ENCODE measurements at places on chromosomes 1 and 21.

DNA sequence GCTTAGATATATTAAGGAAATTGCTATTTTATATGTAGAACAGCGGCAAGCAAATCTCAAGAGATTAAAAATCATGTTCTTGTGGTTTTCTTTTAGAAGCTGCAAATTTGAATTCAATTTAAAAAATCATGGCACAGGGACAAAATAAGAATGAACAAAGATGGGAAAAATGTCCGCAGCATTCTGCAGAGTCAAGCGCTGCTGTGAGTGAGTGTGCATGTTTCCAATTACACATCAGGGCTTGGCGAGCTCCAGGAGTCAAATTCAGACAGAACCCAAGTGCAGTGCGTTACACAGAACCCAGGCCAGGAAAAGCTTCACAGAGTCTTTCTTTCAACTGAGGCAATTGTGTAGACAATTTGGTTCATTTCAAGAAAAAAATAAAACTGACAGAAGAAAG lies 33.3 kb upstream of the ERG start:
- DNase-seq, result no peak

DNA sequence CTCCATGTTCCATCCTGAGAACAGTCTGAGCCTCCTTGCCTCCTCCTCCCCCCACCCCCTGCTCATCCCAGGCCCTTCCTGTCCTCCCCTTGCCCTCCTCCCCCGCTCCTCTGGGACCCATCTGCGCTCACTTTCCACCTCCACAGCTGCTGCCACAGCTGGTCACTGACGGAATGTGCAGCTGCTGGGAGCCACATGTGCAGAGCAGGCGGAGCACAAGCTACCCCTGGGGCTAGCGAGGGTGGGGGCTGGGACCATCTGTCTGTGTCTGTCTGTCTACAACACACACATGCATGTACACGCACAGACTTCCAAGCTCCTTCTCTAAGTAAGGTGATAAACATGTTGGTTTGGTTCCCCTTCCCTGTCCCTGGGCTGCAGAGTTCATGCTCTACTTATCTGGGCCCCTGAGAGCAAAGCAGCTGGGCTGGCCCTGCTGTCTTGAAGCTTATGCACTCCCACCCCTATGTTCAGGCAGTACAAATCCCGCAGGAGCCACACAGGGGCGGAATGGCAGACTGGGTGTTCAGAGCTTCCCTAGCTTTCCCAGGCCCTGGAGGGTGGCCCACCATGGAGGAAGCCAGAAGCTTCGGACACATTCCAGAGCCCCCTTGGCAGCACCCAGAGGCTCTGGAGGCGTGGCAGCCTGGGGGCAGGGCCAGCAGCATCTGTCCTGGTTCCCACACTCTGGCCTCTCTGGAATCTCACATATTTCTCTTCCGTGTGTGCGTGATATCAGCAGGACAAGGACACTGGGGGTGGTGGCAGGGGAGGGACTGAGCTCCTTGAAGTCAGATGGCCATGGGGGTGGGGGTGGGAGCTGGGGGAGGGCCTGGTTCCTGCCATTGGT lies 7.0 kb upstream of the HEYL start:
- no peak for DNase-seq

GRCh38 chr1:78471890-78472620 lies 18.7 kb upstream of the PTGFR start:
- no peak for DNase-seq

- DNase-seq, result no peak
These were observed 36.7 kb downstream of the PCBP3 start for GRCh38 chr21:45680215-45680614.

DNA sequence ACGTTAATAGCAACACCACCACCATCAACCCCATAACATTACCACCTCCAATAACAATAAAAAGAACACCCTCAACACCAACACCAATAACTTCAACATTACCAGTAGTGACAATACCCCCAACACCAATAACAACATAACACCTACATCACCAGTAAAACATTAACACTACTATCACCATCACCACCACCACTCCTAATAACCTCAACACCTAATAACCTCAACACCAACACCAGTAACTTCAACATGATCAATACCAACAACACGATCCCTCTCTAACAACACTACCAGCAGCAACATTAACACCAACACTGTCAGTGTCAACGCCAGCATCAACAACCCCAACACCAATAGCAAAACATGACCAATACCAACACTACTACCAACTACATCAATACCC lies 57.2 kb downstream of the TAS1R2 start:
- DNase-seq, result no peak

DNA sequence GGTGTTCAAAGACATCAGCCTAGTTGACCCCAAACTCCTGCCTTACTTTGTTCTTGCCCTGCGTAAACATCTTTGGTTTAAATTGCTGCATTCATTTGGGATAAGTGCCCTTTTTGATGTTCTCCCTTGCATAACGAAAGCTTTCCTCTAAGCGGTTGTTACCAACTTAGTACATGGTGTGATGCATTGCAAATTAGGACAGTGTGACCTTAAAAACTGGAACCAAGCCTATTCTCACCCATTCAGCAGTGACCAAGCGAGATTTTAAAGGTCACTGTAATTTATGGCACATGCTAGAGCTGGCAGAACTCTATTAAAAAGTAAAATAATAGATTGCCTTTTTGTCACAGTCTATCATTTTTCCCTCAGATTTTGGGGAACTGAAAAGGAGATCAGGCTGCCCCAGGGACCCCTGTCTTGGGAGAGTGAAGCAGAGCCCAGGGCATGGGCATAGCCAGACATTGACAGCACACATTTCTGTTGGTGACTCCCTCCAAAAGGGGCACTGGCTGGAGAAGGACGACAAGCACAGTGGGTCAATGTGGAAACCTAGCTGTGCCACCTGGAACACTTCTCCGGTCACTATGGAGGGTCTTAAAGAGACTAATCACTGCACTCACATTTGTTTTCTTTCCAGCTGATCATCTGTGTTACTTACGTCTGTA lies 63.9 kb downstream of the KCNK1 start:
- DNase-seq, result no peak

- no peak for DNase-seq
These were observed 8.6 kb downstream of the ACOT7 start for GRCh38 chr1:6384962-6385361.

- DNase-seq, result peak; percentile 1
These were observed at the start of gene FMN2 for GRCh38 chr1:240091614-240092300. Gene FMN2 (plus strand): TSS chr1:240091883. CDS start chr1:240092110, 227 bp downstream.

DNA sequence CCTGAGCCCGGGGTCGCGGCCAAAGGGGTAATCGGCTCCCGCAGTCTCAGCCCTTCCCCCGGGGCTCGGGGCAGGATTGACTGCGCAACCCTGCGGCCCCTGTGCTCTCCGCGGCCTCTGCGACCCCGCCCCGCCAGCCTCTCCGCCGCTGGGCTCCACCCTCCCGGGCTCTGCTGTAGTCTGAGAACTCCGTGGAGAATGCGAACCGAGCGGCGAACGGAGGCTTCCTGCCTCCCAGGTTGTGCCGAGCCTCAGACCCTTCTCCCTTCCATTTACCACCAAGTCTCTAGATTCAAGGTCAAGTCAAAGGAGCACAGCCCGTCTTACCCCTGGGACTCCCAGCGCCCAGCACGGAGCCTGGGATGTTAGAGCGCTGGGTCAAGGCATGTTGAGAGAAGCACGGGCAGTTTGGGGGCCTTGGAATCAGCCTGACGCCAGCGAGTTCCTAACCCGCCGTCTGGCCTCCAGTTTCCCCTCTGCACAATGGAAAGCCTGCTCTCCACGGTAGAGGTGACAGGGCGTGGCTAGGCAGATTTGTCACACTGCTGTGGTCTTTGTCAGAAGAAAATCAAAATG lies 3.0 kb downstream of the ATP2B4 start:
- DNase-seq, result no peak

DNA sequence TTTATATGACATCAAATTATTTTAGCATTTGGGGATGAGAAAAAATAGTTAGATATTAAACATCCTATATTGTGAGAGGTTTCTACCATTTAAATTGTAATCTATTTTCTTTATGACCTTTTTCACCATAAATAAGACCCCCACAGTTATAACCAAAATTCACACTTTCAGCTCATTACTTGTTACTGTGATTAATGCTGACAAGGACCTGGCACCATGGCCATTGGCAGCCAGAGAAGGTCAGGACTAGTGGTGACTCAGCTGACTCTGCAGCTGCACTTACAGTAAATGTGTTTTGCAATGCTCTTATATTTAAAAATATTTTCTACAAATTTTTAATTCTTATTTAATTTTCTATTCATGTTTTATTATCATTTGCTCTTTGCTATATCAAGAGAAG lies 133.3 kb upstream of the C1orf105 start:
- DNase-seq, result no peak

GRCh38 chr21:43693981-43694380 lies 24.9 kb upstream of the PDXK start:
- DNase-seq, result no peak

DNA sequence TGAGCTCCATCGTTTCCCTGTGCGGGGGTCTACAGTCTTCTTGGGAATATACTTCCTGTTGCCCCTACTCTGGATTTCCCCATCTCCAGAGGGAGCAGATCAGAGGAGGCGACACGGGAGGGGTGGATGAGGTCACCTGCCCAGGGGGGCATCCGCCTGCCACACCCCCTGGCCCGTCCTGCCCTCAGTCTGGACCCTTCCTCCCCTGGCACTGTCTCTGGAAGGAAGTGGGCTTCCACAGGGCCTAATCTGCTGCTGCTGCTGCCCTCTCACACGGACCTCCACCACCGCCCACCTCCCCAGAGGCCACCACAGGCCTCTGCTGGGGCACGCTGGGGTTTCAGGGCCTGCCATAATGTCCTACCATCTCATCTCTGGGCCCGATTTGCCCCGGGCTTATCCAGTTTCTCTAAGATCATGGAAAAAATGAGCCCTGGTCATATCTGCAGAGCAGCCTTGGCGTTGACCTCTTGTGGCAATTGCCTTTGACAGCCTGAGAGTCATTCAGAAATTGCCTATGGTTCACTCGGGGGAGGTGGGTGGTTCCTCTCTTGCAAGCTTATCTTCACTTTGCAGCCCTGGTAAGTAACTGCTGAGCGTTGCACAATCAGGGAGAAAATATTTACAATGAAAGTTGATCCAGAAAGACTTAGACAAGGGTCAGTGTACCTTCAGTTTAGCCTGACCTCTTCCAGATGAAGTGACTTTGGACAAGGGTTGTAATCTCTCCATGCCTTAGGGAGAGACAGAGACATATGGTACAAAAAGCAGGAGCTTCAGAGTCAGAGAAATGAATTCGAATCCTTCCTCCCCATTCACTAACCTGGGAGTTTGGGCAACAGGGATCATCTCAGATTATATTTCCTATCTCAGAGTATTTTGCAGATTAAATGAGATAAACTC lies 252.4 kb downstream of the TOMM20 start:
- no peak for DNase-seq

- DNase-seq, result no peak
These were observed 1.2 kb downstream of the PTPN14 start for GRCh38 chr1:214550013-214550856.

GRCh38 chr1:204685236-204686006 lies at the start of gene LRRN2:
Gene LRRN2 (minus strand): TSS chr1:204685738. CDS start chr1:204619992, 65,746 bp downstream.
- no peak for DNase-seq
